ENCODE measurements at places on chromosomes 2 and 18. TPM values are rescaled to one million over a fixed set of nuclear protein-coding genes. Genes with fewer than 3 reads are reported as not detected.

DNA sequence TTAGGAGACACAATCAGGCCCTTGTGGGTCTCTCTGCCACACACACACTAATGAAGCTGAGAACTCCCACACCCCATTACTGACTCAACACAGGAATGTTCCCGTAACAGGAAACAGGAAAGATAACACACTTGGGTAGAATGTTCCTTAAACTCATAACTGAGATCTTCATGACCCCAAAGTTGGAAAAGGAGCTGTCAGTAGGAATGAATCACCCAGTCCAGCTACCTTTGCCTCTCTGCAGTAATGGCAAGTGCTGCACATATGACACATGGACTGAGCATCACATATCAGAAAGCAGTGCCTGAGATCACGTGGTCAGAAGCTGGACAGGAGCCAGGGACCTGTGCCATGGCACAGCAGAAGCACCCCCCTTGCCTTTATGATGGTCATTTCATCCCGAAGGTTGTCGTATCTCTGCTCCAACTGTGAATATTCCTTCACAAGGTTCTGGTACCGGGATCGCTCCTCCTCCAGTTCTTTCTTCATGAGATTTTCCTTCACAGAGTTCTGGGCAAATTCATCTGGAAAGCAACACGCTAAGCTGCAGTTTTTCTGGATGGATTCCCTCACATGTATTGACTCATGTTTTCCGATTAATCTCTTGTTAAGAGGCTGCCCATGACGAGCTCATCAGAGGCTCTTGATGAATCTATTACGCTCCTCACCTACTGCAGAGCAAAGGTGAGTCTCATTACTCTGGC, 65.4 kb upstream of the ACAA2 start:
- H3K27ac ChIP-seq = no peak overlapping the region
- H3K4me1 ChIP-seq = no peaks in the 10 kb centered on the region
- H3K36me3 ChIP-seq = no peaks in the 10 kb centered on the region
- no peak for DNase-seq
- no peaks in the 10 kb centered on the region for H3K27me3 ChIP-seq

DNA sequence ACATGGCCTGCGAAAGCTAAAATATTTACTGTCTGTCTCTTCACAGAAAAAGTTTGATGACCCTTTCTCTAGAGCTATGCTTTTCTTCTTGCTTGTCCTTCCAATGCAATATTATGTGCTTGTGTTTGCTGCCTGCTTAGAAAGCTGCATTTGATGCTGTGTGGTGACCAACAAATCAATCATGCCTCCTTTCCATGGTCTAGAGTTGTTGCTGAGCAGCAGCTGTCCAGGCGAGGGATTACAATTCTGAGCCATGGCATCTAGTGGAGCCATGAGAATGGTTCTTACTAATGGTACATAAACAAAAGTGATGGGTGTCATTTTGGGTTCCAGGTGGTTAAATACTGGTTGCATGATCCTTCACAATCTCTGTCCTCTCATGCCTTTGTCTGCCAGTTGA, 1142.1 kb downstream of the DPP10 start:
- H3K27ac ChIP-seq = no peak overlapping the region
- H3K4me3 ChIP-seq = no peak overlapping the region
- no peaks in the 10 kb centered on the region for H3K27me3 ChIP-seq

DNA sequence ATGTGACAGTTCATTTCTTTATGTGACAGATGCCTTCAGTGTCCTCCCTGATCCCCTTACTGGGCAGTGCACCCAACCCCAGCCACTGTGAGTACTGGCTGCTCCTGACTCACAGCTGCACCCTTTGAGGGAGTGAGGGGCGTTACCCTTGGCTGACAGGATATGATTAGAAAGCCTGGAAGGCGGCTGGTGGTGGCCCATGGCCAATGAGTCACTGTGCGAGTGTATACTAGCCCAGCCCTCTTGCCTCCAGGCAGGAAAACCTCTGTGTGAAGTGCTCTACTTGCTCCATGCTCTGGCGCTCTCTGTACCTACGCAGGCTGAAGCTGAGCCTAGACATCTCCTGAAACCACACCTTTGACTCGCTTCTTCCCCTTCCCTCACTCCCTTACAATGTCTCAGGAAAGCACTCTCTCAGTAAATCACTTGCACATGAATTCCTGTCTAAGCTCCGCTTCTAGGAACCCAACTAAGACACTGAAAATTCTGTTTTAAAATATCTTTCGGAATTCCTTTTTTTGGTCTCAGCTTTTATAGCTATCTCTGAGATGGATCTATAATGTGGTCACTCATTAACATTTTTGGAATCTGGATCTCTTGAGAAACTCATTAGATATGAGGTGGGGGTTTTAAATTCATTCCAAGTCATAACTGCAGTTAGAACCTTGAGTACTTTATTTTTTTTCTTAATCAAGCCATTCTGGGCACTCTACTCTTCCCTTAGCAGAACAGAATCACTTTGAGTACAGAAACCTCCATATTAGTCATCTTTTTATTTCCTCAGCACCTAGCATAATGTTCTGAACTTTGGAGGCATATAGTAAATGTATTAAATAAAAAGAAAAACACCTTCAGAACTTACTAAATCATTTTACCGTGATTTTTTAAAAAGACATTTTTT, 25.3 kb upstream of the STAM2 start:
- H3K4me3 ChIP-seq = no peak overlapping the region
- no peaks in the 10 kb centered on the region for H3K4me1 ChIP-seq
- H3K27ac ChIP-seq = no peak overlapping the region
- no peaks in the 10 kb centered on the region for H3K27me3 ChIP-seq
- peak; percentile 91 for DNase-seq

DNA sequence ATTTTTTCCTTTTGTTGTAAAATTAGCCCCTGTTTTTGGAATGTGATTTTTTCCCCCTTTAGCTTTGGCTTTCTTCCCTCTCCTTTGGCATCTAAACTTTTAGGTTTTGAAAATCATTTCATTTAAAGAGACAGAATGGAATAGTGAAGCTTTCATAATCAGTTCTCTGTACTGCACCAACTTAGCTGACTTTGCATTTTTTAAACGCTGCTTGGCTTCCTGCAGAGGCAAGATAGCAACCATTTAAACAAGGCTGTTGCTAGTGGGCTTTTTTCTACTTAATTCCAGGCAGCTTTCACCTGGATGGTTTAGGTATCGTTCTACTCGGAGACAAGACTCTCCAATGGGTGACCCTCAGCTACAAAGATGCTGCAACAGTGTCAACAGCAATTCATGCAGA, 267.9 kb upstream of the PKDCC start:
- no peak overlapping the region for H3K4me3 ChIP-seq
- H3K4me1 ChIP-seq = no peaks in the 10 kb centered on the region
- no peaks in the 10 kb centered on the region for H3K27me3 ChIP-seq

DNA sequence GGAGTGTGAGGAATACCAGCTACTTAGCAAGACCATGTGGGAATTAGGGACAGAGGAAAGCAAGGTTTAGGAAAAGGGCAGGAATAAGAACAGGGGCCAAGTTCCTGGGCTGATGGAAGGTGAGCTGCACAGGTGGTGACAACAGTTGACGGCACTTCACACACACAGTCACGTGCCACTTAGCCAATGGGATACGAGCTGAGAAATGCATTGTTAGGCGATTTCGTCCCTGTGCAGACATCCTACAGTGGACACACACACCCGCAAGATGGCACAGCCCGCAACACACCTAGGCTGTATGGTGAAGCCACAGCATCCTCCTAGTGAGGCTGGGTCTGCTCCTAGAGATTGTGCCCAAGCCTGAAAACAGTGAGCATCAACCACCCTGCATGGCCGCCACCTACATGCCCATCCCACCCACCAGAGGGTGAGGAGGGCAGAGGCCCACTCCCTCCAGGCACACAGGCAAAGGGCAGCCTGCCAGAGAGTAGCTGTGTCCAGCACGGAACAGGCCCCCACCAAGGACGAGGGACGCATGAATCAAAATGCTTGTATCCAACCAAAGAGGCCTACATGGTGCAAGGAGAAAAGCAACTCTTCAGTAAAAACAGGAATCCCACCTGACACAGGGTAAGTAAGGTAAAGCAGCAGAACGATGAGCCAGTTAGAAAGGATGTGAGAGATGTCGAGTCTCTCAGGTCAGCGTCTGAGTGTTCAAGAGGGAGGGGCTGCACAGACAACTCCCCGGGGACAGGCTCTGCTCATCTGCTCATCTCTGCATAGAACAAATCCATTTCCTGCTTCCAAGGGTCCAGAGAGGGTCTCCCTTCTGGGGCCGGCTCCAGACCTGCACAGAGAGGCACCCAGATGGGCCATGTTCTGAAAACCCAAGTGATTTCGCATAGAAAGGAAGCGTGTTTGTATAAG, 51.3 kb downstream of the ZNF516 start:
- peak; percentile 64 for DNase-seq
- no peaks in the 10 kb centered on the region for H3K27me3 ChIP-seq
- H3K4me3 ChIP-seq = no peak overlapping the region

DNA sequence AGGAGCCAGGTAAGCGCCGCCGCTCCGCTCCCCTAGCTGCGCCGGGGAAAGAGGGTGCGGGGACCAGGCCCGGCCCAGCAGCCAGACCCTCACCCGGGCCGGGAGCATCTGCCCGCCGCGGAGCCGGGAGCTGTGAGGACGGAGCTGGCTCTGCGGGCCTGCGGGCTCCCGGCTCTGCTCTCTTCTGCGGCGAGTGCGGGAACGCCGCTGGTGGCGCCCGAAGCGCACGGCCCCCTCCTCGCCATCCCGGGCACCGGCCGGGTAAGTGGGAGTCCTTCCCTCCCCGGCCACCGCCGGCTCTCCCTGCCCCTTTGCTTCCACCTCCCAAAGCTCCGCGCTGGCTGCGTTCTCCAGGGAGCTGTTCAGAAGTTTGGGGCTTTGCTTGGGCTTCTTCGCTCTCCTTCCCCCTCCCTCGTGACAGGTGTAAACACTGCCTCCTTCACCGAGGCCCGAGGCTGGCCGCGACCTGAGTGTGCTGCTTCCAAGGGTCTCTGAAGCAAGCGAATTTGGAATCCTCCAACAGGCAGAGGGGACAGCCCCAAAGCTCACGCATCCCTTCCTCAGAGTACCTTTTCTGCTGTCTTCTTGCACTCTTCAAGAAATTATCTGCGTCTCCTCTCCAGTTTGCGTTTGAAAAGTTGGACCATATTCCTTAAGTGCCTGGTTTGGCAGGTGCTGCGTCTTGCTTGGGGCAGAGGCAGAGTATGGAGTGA, 632 bp downstream of the AFTPH start:
- H3K27me3 ChIP-seq = no peaks in the 10 kb centered on the region
- peak overlapping the region; percentile 98 for H3K27ac ChIP-seq
- peak overlapping the region; percentile 85 for H3K4me3 ChIP-seq
- peaks cover 31% of the 10 kb centered on the region for H3K4me1 ChIP-seq
- no peaks in the 10 kb centered on the region for H3K36me3 ChIP-seq

- no peaks in the 10 kb centered on the region for H3K27me3 ChIP-seq
- no peaks in the 10 kb centered on the region for H3K36me3 ChIP-seq
- DNase-seq = no peak
- H3K27ac ChIP-seq = no peak overlapping the region
- H3K4me1 ChIP-seq = no peaks in the 10 kb centered on the region
- no peak overlapping the region for H3K4me3 ChIP-seq
Measured at GRCh38 chr2:31013301-31013700, 124.9 kb downstream of the GALNT14 start.

DNA sequence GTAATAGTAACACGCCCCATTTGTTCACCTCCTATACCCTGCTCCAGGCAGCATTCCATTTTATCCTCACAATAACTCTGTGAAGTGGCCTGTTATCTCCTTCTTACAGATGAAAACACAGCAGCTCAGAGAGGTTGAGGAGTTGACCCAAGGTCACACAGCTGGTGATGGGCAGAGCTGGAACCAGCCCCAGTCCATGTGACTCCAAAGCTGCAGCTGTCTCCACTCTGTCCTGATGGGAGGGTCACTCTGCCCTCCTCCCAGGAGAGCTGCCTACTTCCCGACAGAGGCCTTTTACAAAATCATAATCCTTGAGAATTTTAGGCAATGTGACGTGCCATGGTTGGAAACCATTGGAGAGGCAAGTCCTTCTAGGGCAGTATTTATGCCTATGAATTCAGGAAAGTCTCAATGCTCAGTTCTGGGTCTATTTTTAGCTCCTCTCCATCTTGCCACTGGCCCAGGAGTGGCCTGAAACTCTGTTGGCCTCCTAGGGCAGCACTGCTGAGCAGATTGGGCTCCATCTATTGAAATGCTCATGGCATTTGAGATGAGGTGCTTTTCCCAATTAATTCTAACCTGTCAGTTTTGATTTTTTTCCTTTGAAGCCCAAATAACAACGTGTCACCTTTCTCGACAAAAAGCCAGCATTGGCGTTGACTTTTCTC, 162.0 kb upstream of the MSH6 start:
- no peak overlapping the region for H3K4me3 ChIP-seq
- no peaks in the 10 kb centered on the region for H3K36me3 ChIP-seq
- no peaks in the 10 kb centered on the region for H3K4me1 ChIP-seq
- DNase-seq = no peak
- no peak overlapping the region for H3K27ac ChIP-seq
- no peaks in the 10 kb centered on the region for H3K27me3 ChIP-seq

DNA sequence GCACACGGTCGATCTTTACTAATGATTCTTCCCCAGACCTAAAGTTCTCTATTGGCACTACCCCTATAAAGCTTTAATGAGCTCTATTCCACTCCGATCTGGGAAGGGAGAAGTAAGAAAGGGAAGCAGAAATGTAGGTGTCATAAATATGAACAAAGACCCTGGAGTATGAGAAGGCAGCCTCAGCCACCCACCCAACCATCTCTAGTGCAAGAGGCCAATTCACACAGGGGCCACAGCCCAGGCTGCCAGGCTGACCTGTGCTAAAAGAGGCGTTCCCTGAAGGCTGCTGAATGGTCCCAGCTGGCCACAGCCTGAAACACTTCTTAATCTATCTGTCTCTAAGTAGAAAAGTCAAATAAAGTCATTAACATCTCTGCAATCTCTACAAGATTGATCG, 60.1 kb upstream of the ACTR3 start:
- no peak for DNase-seq
- H3K36me3 ChIP-seq = no peaks in the 10 kb centered on the region

DNA sequence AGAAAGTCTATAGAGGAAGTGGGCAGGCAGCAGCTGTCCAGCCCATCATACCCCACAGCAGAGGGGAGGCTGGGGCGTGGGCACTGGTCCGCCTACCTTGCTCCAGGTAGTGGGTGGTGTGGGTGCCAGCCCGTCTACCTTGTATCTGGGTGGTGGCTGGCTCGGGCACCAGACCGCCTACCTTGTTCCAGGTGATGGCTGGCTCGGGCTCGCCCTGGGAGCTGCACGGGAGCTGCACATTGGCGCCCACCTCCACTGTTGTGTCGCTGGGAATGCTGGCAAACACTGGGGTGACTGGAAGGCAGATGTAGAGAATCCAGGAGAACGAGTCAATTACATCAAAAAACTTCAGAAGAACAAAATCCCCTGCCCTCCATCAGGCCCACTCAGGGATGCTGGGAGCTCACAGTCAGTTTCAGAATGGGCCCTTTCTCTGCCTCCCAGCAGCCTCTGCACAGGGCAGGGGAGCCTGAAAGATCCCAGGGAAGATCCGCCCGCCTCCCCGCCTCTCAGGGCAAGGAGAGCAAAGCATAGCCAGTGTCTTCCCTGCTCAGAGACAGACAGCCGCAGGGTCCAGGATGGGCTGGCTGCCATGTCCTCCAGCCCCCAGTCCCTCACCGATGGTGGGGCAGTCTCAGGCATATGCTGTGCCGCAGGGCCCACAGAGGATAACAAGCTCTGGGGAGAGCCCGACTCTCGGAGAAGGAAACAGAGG, 82.3 kb downstream of the PXDN start:
- peak; percentile 66 for DNase-seq
- H3K4me1 ChIP-seq = no peaks in the 10 kb centered on the region
- no peaks in the 10 kb centered on the region for H3K27me3 ChIP-seq

Gene ZNF638
- 184 TPM for total RNA-seq

Gene AKAIN1
- not detected for total RNA-seq

Gene SCYGR1
- not detected for total RNA-seq

Gene GAREM1
- 7.1 TPM for total RNA-seq

Gene HRH4
- total RNA-seq = not detected

All from sigmoid colon (tissue), 7 donors.